Fibroblast of gingiva (primary cell): ENCODE measurements at places on chromosomes 5 and 9.

- DNase-seq, result no peak
Observed at GRCh38 chr5:74070766-74071165, 444.8 kb downstream of the ARHGEF28 start.

- DNase-seq, result no peak
Observed at GRCh38 chr9:93549611-93550010, 26.8 kb upstream of the PHF2 start.

GRCh38 chr5:123535648-123536047 lies 23.7 kb downstream of the CSNK1G3 start:
- no peak for DNase-seq

GRCh38 chr9:136936645-136937170 lies 7.8 kb downstream of the FBXW5 start:
- DNase-seq, result no peak

- DNase-seq, result no peak
Observed at GRCh38 chr5:1304033-1304432, 9.2 kb upstream of the TERT start.

- DNase-seq, result no peak
Observed at GRCh38 chr9:100084734-100085133, 14.1 kb downstream of the ERP44 start.

GRCh38 chr9:122364117-122364782 lies 6.6 kb upstream of the PTGS1 start:
- no peak for DNase-seq

DNA sequence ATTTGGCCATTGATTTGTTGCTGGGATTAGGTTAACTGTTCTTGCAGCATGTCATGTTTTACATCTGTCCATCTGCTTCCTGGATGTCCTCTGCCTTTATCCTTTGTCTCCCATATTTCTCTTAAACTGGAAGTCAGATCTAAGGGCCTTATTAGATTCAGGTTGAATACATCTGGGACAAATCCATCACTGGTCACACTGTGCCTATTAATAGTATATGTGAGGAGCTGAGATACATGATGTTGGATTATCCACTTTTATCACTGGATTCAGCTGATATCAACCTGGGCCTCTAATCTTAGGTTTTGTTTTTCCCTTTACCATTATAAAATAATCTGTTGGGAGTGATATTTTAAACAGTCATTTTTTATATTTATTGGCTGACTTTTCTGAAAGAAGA lies 41.8 kb upstream of the ROPN1L start:
- DNase-seq, result no peak

- no peak for DNase-seq
Observed at GRCh38 chr5:142797420-142797819, 27.2 kb downstream of the ARHGAP26 start.

- DNase-seq, result peak; percentile 33
Observed at GRCh38 chr9:114911167-114911821, 19.1 kb downstream of the TNFSF8 start.

DNA sequence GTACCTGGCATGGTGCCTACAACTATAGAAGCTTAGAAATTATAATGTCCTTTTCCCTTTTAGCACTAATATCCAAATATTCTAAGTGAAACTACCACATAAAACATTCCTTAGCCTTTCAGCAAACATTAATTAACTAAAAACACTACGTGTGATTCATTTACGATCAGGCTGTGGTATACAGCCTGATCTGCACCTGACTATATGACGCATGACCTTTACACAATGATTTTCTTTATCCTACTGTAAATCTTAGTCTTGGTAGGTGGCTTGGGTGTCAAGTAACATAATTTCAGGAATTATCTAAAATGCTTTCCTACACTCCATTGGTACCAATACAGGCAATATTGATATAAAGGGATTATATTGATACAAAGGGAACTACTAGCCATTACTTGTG lies 686.7 kb downstream of the DTWD2 start:
- no peak for DNase-seq
